ENCODE measurements at places on chromosomes 7 and 10. TPM values are rescaled to one million over a fixed set of nuclear protein-coding genes. Genes with fewer than 3 reads are reported as not detected.

Gene C10orf53
- polyA plus RNA-seq = not detected

GRCh38 chr7:158083526-158084310 is 503.9 kb downstream of the PTPRN2 start:
- no peak for DNase-seq

- DNase-seq = no peak
Measured at GRCh38 chr10:78578929-78579328, 489.8 kb upstream of the ZMIZ1 start.

GRCh38 chr7:117582219-117582704 is 102.4 kb downstream of the CFTR start:
- DNase-seq = no peak

DNA sequence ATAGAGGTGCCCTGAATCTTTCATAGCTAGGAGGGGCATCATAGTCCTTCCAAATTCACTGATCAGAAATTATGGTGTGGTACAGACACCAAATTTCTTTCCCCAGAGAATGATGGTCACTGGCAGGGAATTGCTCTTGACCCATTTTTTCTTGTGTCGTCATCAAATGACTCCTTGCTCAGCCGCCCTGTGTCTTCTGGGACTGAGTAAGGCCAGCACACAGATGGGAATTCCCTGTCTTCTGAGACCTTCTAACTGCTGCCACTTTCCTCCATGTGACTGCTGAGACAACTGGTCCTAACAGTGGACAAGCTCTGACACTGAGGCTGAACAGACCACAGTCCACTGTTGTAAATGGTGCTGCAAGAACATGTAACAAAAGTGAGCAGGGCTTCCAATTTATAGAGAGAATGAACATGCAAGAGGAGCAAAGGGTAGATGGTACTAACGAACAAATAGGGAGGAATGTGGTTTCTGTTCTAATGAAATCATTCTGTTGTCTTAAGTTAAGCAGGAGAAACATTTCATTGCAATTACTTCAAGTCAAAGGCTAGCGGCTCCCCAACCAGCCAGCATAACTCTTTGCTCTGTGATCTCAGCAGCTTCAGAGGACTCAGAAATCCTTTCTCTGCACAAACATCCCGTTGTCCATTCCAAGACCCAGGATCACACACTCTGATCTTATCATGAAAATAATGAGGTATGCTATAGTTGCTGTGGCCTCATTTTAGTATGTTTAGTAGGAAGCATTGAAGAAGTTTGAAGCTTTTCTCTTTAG is 235.9 kb upstream of the PRSS1 start:
- DNase-seq = no peak

- DNase-seq = no peak
Measured at GRCh38 chr10:5648494-5649457, 17.6 kb downstream of the ASB13 start.

DNA sequence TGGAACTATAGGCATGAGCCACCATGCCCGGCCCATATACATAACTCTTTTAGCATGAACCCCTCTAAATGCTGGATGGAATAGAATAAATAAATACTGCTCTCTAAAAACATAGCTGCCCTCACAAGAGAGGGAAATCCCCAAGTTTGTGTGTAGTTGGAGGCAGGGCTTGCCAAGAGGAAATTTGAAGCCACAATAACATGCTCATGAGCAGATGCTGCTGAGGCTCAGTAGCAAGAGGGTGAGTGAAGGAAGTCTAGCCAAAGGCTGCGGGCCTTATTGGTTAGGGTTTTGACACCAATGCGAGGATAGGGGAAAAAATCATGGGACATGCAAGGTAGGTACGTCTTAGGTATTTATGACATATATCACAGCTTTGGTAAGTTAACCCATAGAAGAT is 17.3 kb downstream of the TPK1 start:
- DNase-seq = peak; percentile 59

GRCh38 chr7:24201226-24201625 is 82.8 kb upstream of the NPY start:
- no peak for DNase-seq

DNA sequence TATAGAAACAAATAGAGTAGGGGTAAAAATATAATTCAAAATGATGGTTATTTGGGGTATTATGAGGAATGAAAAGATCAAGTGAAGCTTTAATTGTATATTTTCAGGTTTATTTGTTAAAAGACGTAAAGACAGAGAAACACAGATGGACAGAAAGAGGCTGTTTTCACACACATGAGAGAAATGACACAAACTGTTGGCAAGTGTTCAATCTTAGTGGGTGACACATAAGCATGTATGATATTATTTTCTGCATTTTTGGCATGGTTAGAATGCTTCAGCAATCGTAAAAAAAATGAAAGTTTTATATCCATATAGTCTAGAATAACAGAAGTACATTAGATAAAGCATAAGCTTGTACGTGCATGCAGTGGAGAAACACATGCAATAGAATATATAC is 464.4 kb upstream of the AKR1E2 start:
- DNase-seq = no peak

DNA sequence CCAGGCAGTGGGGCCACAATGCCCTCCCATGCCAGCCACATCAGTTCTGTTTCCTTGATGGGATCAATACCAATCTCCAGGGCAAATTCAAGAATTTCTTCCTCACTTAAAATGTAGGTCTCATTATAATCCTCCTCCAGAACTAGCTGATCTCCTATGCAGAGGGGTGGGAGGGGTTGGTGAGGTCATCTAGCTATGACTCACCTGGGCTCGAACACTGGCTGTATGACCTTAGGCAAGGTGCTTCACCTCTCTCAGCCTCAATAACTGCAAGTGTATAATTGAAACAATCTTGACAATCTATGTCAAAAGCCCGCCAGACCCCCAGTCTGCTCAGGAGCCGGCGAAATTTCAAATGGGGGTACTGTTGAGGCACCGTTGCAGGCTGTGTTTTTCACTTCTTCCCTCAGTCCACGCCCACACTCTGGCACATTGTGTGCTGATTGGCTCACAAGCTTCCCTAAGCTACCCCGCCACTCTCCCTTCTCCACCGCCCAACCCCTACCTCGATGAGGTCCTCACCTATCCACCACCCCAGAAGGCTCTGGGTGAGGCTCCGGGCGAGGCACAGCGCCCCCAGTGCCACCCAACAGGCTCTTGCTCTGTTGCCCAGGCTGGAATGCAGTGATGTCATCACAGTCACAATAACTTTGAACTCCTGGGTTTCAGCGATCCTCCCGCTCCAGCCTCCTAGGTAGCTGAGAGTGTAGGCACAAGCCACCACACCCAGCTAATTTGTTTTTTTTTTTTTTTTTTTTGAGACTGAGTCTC is 70.5 kb downstream of the ZNF22 start:
- DNase-seq = no peak

Gene CTAGE15
- polyA plus RNA-seq = 0.09 TPM

Gene TUBB8
- not detected for polyA plus RNA-seq

DNA sequence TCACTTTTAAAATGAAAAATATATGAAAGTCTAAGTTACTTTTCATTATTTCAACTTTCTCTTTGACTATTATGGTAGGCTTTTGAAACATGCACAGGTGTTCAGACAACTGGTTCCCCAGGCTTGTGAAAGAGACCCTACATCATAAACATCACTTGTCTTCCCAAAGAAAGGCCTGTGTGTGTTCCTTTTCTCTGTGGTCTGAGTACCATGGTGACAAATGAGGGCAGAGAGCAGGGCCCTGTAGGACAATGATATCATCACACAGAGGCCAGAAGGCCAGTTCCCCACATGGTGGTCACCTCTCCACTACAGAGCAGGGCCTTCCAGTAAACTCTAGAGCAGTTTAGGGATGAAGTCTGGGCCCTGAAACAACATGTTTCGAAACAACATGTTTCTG is 288.8 kb downstream of the USP6NL start:
- DNase-seq = no peak

Gene KCNMA1
- polyA plus RNA-seq = not detected

Gene CYP2C18
- polyA plus RNA-seq = not detected

DNA sequence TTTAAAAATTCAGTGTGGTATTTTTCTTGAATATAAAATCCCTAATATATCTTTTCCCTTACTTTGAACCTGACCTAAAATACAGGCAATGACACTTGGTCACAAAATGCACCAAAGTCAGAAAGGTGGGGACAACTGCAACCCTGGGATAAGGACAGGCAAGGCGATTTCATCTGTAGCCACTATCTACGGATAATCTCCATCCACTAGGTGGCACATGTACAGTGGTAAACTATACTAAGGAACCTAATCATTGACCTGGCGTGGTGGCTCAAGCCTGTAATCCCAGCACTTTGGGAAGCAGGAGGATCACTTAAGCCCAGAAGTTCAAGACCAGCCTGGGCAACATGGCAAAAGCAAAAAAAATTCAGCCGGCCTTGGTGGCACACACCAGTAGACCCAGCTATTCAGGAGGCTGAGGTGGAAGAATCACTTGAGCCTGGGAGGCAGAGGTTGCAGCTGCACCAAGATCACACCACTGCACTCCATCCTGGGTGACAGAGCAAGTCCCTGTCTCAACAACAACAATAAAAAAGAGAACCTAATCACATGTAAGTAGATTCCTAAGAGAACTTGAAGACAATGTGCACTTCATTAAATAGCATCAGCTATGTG is 98.9 kb downstream of the KMT2C start:
- DNase-seq = peak; percentile 22

GRCh38 chr10:88810196-88810961 is 7.8 kb downstream of the LIPM start:
- peak; percentile 18 for DNase-seq

- no peak for DNase-seq
Measured at GRCh38 chr7:37096341-37096740, 352.3 kb downstream of the ELMO1 start.

DNA sequence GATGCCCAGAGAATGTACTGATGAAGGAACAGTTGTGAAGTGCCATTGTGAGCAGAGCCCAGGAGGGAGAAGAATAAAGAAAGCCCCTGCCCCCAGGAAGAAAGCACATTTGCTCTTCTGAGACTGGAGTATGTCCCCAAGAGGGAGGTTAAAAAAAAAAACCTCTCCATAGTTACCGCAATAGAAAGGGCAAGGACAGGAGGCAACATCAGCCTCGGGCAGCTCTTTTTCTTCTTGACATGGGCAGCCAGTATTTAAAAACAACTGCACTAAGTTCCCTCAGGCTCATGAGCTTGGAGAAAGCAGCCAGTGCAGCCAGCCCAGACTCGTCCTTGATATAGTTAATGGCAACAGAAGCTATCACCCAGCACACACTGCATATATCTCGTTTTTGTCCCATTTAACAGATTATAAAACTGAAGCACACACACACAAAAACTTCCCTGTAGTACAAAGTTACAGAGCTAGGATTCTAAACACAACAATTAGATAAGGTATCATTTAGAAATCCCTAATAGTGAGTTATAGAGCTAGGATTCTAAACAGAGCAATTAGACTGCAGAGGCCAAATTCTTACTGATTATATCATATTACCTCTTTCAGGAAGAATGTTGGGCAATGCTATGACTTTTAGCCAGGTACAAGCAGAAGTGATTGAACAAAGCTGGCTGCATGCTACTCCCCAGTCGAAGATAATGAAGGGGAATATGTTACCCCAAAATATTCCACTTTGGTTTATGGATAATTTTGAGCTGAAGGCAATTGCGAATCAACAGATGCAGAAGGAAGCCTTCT is 823.5 kb downstream of the GRID1 start:
- no peak for DNase-seq

- no peak for DNase-seq
Measured at GRCh38 chr7:37645282-37646050, 38.1 kb upstream of the GPR141 start.

- no peak for DNase-seq
Measured at GRCh38 chr7:81293806-81294205, 375.0 kb upstream of the SEMA3C start.

DNA sequence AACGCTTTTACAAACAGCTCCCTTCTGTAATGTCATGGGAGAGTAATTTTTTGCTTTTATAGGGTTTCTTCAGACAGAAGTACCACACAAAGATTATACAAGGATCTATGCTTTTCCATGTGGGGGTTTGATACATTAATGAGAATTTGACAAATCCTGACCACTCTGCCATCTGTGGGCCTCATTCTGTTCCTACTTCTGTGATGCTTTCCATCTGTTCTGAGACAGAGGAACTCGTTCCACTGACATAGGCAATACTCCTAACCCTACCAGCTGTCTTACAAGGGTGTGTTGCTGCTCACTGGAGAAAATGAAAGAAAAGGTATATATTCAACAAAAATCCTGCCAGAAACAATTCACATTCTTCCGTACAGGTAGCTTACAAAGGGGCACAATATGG is 59.4 kb upstream of the NAMPT start:
- DNase-seq = no peak

DNA sequence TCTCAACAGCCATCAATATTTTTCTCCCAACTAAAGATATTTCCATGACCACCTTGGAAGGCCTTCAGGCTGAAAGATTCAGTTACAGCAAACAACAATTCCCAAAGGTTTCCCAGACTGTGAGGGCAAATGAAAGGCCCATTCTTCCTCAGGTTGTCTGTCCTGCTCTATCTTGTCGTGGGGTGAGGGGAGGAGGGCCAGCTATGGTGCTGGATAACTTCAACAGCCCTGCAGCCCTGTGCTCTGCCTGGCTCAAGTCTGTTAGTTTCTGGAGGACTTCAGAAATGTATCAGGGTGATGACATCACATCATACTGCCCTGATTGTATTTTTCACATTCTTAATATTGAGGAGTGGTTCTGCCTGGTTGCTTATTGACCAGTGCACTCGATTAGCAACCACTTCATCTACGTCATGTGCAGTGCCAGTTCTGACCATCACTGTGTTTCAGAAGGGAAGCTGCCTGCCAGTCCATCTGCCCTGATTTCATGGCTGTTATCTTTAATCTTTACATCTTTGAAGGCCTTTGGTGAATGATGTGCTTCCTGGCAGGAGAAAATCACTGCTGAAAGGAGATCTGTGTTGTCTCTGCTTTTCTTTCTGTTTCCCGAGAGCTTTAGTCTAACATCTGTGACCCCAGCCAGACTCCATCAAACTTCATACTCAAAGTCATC is 135.5 kb downstream of the NRF1 start:
- DNase-seq = no peak

GRCh38 chr10:132192076-132192975 is 5.6 kb downstream of the DPYSL4 start:
- DNase-seq = no peak

- no peak for DNase-seq
Measured at GRCh38 chr7:74253835-74254128, 417 bp downstream of the RFC2 start.

DNA sequence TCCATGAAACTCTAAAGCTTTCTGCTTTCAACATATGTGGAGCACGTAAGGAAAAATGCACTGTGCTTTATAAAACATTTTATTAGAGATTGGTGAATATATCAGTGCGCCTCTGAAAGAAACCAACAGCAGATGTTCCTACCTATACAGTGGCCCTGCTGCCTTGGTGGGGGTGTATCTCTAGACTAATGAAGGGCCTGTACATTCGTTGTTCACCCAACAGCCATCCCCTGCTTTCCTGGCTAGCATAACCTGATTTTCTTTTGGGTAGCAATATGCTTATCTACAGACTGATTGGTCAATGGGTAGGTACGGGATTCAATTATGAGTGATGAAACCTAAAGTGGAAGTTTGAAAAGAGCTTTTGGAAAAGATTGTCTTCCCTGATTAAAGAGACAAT is 119.7 kb upstream of the FAM133B start:
- DNase-seq = no peak

Data from naive thymus-derived CD8-positive, alpha-beta T cell (primary cell).